Left cardiac atrium (tissue), 4 donors: ENCODE measurements at places on chromosomes 1 and 21. TPM values are rescaled to one million over a fixed set of nuclear protein-coding genes. Genes with fewer than 3 reads are reported as not detected.

GRCh38 chr21:42016364-42016985, 6.3 kb upstream of the ZBTB21 start:
- no peak for DNase-seq

- DNase-seq, result peak; percentile 54
Observed at GRCh38 chr1:16921391-16922185, at the start of gene CROCC. CROCC (plus strand) TSS chr1:16921931; CDS start chr1:16922019, 88 bp downstream.

DNA sequence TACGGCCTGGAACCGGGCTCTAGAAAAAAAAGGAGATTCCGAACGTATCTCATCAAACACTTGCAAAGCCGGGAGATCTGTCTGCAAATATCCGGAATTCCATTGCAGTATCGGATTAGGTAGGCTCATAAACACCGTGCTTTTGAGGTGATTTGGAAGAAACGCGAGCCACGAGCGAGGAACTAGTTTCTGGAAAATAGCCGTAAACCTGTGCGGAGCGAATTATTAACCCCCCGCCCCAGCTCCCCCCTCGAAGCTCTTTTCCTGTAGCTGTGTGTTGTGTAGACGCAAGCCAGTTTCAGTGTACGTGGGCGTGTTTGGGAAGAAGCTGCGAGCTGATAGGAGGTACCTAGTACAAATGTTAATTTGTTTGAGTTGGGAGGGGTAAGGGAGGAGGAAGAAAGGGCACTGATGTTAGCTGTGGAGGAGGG, 1.1 kb downstream of the RALGPS2 start:
- DNase-seq, result peak; percentile 51

- no peak for DNase-seq
Observed at GRCh38 chr1:61659061-61659460, 65.9 kb downstream of the TM2D1 start.

The CD164L2 gene
- total RNA-seq, result not detected
